Right kidney (tissue), 9 donors: ENCODE measurements at places on chromosomes 1 and 21.

GRCh38 chr1:218066332-218066731, 218.8 kb upstream of the RRP15 start:
- DNase-seq: no peak

DNA sequence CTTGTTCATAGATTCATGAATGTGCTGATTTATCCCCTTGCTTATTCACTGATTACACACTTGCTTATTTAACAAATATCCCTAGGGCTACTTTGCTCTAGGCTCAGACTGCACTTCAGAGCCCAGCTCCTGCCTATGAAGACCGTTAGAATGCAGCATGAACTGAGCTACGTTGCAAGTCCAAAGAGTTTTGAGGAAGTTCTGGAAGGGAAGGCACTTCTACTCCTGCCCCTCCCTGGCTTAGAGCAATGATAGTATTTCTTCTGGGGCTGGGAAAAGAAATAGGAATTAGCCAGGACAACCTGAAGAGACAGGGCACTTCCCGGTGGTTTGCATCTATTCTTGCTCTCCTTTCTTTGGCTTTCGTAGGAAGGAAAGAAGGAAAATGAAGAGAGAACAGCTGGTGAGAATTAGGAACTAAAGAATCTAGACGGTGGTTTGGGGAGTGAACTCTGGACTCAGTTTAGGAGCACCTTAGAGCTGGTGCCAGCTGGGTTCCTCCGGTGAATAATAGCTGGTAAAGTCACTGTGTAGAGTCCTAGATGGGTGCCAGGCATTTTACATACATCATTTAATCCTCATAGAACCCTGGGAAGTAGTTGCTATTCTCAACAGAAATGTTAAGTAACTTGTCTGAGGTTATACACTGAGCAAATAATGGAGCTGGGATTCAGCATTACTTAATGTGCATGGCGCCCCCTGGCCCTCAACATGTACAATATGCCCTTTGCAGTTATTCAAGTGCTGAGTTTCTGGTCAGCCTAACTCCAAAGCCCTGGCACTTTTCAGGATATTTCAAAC, 65.9 kb downstream of the NDUFS5 start:
- no peak for DNase-seq

DNA sequence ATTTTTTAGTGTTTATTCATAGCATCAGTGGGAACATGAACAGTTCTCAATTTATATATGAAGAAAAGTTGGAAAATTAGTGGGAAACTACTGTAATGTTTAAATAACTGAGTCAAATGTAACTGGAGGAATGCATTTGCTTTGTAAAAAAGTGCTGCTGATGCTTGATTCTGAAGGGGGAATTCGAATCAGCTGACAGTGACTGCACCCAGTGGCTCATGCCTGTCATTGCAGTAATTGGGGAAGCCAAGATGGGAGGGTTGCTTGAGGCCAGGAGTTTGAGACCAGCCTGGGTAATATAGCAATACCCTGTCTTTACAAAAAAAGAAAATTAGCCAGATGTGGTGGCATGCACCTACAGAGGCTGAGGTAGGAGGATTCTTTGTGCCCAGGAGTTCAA, 398.4 kb downstream of the ZP4 start:
- DNase-seq: no peak

GRCh38 chr1:18803851-18804250, 55.6 kb downstream of the TAS1R2 start:
- DNase-seq: no peak

DNA sequence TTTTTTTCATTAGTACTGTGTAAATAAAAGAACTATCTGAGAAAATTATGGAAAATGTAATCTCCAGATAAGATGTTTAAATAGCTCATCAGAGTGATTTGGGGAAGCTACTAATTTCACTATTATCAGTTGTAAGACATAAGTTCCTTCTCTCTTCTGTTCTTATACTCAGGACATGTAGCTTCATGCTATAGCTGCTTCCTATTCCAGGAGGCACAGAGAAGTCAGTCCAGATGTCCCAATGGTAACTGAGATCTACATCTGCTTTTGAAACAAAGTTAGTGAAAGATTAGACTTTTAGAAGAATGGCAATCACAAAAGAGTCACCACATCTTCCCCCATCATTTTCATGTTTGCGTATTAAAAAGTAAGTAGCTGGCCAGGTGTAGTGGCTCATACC, 5.6 kb downstream of the MAP3K21 start:
- no peak for DNase-seq

GRCh38 chr1:113857776-113858175, 13.7 kb downstream of the PTPN22 start:
- no peak for DNase-seq

- no peak for DNase-seq
Measured at GRCh38 chr1:4634793-4635406, 19.5 kb upstream of the AJAP1 start.

- peak; percentile 7 for DNase-seq
Measured at GRCh38 chr1:2052054-2052679, 2.0 kb downstream of the PRKCZ start.

DNA sequence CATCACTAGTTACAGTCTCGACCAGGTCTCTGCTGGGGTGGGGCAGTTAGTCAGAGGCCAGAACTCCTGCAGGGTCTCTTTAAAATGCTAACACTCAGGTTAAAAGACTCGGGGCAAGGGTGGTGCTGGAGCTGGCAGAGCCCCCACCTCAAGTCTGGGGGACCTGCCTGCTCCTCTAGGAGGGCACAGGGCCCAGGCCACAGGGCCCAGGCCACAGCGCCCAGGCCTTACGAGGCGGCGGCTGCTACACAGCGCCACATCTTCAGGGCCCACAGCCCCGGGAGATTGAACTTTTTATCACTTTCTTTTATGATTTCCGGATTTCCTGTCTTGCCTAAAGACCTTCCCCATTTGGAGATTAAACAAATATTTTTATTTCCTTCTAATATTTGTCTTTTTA, 10.4 kb downstream of the MPZ start:
- DNase-seq: no peak

DNA sequence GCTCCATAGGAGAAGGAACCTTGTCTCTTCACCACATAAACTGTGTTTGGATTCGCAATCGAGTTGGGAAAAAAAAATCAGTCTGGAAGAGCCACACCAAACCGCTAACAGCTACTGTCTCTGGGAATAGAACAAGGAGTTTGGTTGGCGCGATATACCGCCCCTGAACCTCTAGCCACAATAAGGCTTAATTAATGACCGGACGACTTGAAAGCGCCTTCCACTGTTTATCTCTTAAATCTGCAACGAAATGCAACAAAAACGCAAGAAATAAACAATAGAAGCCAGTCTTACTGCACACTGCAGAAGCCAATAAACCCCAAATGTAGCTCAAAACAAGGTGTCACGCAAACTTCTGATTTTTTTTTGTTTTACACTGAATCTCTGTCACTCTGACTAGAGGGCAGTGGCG, 10.9 kb downstream of the BTBD19 start:
- no peak for DNase-seq

DNA sequence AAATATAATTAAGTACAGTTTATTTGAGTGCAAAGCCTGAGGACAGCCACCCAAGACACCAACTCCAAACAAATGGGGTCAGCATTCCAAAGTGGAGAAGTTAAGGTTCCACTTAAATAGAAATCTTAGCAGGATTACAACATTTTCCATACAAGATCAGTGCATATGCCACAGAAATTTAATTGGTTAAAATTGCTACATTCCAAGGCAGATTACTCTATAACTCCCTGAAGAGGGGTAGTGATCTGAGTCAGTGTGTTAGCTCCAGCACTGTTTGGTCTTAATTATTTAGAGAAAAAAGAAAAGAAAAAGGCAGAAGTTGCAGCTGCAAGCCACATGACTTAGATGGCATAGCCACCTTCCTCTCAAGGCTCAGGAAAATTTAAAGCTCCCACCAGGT, 297.5 kb downstream of the HHIPL2 start:
- no peak for DNase-seq

DNA sequence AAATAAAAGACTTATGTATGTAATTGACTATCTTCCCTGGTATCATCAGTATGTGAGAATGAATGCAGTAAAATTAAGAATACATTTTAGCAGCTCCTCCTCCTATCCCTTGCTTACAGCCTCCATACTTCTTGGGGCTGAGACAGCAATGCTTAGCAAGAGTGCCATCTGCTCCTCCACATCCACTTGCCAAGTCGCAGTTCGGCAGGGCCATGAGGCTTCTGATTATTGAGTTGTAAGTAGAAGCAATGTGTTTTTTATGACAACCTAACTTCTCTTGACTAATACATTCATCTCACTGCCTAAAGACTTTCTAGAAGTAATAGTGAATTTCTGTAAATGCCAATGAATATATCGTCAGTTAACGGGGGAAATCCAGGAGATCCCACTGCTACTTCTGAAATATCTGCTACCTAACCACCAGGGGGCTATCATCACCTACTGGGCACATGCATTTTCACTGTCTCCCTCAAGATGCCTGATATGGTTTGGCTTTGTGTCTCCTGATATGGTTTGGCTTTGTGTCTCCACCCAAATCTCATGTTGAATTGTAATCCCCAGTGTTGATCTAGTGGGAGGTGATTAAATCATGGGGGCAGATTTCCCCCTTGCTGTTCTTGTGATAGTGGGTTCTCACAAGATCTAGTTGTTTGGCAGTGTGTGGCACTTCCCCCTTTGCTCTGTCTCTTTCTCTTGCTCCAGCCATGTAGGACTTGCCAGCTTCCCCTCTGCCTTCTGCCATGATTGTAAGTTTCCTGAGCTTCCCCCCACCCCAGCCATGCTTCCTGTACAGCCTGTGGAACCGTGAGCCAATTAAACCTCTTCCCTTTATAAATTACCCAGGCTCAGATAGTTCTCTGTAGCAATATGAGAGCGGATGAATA, 59.6 kb downstream of the EXTL2 start:
- no peak for DNase-seq

DNA sequence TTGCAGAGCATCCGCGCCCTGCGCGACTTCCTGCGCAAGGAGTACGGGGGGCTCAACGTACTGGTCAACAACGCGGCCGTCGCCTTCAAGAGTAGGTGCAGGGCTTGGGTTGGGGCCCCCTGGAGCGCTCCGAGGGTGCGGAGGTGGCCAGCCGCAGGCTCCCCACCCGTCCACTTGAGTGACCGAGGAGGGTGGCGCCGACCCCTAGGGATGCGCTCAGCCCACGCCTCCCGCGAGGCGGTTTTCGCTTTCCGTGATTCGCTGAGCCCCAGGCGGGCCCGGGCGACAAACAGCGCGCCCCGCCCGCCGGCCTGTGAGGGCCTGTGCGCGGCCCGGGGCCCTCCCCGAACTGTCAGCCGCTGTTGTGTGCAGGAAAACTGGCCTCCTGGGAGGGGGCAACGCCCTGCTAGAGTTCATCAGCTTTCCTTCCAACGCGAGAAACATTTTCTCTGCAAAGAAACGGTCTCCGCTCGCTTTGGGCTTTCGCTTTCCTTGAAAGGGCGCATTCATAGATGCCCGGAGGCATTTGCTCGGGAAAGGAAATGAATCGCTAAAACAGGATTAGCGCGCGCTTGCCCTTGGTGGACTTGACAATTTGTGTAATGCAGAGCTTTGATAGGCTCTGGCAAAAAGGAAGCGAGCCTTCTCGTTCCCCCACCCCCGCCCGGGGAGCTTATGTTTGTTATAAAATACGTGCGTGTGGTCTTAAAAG, 668 bp downstream of the CBR3 start:
- DNase-seq: peak; percentile 86

DNA sequence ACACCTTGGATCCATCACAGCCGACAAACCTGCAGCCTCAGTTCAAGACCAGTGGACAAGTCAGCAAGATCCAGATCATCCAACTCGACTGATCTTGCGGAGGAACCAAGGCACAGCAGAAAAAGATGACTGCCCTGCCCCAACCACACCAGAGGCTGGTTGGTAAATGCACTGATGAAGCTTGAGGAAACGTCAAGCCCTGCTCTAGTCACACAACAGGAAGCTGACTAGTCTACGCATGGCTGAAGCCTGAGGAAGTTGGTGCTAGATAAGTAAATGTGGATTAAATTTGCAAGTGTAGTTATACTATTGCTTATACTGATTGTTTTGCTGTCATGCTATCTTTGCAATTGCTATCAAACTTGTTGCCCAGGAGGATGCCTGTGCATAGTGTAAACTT, 89.0 kb downstream of the LIPI start:
- no peak for DNase-seq

DNA sequence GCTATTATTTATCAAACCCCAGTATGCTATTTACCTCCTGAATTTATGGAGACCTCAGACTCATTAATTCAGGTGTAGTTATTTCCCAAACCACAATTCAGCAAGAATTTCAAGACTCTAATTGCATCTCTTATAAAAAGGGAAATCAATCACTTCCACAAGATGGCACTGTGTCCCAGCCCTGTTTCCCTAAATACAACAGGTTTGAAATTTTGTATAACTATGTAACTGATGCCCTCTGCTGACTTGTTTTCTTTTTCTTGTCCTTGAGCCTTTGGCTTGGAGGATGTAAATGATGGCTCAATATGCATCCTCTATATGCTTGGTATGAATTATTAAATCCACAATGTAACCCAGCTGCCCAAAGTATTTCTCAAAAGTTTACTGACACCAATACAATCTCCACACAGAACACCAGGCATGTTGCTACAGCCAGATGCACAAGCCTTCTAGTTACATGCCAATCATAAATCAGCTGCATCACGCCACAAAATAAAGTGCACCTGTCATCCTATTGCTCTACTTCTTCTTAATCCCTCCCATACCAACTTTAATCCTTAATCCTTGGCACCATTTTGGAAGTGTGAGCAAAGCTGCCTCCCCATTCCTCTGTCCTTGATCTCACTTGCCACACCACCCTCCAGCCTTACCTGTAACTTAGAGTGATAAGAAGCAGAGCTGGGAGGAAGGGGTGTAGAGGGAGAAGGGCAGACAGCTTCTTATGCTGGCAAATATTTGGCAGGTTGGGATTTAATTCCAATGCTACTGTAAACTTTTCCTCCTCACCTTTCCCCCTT, 9.0 kb downstream of the C1orf105 start:
- no peak for DNase-seq

DNA sequence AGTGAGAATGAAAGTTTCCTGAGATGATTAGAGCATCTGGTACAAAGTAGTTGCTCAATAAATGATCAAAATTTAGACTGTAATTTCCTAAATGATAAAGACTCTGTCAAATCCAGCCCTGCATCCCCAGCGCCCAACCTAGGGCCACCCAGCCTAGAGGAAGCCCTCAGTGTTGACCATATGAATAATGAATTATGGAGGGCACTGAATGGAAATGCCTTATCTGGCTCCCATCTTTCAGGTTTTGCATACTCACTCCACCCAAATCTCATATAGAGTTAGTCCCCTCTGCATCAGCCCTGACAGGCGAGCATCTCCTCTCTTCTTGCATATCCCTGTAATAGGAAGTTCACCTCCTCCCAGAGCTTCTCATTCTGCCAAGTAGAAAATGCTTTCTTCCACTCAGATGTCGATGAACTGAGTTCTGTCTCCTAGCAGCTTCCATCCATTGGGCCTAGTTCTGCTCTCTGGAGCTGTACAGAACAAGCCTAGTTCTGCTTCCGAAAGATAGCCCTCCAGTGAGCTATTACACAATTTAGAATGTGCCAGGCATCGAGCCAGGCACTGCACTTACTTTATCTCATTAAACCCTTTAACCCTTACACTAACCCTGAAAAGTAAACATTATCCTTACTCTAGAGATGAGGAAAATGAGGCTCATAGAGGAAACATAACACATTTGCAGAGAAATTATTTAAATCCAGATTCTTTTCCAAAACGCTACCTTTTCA, 20.9 kb downstream of the COA7 start:
- DNase-seq: no peak

- DNase-seq: no peak
Measured at GRCh38 chr1:201123866-201124265, 3.1 kb downstream of the ASCL5 start.

GRCh38 chr1:33864460-33865389, 846 bp downstream of the HMGB4 start:
- no peak for DNase-seq
